ENCODE measurements at places on chromosomes 2 and 18. TPM values are rescaled to one million over a fixed set of nuclear protein-coding genes. Genes with fewer than 3 reads are reported as not detected.

The DES gene
- total RNA-seq, result 15,954 TPM

The CNDP1 gene
- total RNA-seq, result not detected

The NEMP2 gene
- 1.5 TPM for total RNA-seq

The IL18RAP gene
- 0.30 TPM for total RNA-seq

The ITM2C gene
- total RNA-seq, result 25.5 TPM

The IGFBP5 gene
- 138 TPM for total RNA-seq

The SRD5A2 gene
- not detected for total RNA-seq

The MAL gene
- 4.4 TPM for total RNA-seq

The C18orf63 gene
- not detected for total RNA-seq

Data from left ventricle myocardium inferior (tissue), 1 donor.